ENCODE measurements at places on chromosomes 2 and 18.

- DNase-seq: no peak
These were observed 302.1 kb downstream of the HRH4 start for GRCh38 chr18:24762511-24762910.

DNA sequence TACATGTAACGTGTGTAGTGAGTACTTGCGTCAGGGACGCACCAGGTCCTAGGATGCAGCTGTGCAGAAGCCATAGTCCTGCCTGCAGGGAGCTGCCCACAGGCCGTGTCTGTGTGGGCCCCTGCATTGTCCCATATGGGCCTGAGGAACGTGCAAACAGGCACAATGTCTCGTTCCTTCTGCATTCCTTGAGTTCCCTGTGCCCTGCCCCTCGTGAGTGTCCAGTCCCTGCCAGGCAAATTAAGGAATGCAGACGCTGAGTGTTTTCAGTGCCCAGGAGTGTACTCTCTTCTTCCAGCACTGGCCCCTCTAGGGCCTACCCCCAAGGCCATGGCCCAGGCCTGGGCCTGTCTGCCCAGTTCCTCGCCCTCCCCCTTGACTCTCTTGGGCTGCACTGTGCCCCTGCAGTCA is 61.8 kb downstream of the FAM168B start:
- DNase-seq: no peak

- no peak for DNase-seq
These were observed 446.2 kb downstream of the PIK3C3 start for GRCh38 chr18:42401131-42401673.

DNA sequence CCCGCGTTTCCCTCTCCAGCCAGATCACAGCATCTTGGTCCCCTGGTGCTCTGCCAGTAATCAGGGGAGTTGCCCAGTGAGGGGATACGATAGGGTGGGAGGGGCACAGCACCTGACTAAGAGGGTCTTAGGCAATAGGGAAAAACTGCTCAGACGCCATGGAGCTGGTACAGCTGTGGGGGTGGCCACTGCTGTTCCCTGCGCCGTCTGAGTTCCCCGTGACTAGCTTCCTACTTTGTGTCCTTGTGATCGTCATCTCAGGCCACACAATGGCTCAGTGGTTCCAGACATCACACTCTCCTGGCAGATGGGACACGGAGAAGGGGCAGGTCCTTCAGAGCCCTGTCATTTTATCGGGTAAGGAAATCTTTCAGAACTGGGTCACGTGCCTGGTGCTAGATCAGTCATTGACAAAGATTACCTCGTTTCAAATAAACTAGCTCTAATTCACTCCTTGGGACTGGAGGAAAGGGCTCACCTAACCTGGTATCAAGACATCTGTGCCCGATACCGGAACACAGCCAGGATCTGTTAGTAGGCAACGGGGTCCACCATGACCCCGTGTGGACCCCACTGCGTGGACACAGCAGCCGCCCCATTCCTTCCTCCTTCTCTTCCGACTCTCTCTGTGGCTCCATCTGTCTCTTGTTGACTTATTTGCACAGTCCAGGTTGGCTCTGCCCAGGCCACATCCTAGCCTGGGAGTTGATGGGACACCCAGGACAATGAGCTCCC is 101.6 kb downstream of the PTGR3 start:
- DNase-seq: no peak

DNA sequence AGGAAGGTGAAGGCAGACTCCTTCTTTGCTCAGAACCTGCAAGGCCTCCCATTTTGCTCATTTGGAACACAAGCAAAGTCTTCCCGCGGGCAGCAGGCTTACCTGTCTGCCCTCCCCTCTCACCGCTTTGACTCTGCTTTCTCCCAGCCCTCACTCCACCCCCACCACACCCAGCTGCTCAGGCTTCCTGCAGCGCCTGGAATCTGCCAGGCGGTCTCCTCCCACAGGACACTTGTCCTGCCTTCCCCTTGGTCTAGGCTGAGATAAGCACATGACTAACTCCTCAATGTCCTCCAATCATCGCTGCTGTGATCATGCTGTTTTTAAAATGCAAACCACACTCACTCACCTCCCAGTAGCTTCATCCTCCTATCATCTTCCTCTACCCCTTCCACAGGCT is 430.0 kb downstream of the ZNF516 start:
- no peak for DNase-seq

DNA sequence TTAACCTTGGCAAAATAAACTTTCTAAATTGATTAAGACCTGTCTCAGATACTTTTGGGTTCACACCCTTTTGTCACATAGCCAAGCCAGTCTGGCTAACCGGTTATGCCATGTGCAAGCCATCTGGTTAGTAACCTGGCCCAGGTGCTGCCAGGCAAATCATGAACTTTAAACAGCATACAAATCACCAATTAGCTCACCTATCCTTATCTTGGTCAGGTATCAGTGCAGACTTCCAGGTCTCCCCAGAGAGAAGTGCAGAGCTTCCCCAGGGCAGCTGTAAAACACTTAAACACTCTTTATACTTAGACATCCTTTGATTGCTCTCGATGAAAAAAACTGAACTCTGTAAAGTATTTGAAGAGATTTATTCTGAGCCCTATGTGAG is 14.9 kb upstream of the MC5R start:
- no peak for DNase-seq

- no peak for DNase-seq
These were observed 49.8 kb downstream of the LDLRAD4 start for GRCh38 chr18:13268158-13269012.

DNA sequence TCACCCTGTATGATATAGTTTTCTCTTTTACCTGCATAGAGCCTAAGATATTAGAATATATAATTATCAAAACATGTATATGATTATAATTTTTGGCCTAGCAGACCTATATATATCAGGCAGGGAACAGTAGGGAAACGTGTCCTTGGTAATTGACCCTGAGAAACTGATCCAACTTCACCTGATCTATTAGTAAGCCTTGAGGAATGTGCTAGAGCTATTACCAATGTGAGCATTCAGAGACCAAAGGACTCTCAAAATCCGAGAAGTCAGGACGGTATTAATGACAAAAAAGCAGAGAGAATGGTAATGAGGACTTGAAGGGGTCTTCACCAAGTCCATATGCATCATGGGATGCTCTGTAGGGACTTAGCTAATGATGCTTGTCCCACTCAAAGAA is 571.9 kb downstream of the CPS1 start:
- DNase-seq: no peak

DNA sequence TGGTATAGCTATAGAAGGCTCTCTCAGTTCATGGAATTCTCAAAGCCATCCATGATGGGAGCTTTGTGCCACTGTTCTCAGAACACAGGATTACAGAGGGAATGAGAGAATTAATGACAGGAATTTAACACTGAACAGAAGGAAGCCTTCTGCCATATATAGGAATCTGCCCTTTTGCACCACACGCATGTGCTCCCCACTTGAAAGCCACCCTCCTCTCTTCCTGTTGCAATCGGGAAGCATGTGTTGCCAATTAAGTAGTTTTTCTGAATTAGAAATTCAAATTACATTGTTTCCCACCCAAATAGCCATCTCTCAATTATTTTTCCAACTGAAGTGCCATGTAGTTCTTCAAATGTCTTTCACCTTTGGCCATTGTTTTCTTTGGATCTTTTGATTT is 71.3 kb downstream of the C1D start:
- no peak for DNase-seq

DNA sequence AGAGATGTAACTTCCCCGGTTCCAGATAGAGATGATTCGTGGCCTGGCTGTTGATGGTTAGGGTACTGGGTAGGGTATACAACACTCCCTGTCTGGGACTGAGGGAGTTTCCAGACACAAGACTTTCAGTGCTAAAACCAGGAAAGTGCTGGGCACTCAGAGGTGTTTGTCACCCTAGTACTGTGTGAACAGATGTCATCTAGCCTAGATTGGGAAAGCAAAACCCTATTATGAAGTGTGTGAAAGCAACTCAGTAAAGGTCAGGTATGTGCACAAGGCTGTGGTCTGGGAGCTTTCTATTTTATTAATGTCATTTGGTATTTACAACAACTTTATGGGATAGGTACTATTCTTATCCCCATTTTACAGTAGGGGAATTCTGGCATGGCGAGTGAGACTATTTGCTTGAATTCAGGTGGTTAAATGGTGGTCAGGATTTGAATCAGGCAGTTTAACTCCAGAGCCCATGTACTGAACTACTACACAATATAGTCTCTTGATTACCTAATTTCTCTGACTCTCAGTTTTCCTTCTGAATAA is 2.6 kb downstream of the BZW1 start:
- no peak for DNase-seq

DNA sequence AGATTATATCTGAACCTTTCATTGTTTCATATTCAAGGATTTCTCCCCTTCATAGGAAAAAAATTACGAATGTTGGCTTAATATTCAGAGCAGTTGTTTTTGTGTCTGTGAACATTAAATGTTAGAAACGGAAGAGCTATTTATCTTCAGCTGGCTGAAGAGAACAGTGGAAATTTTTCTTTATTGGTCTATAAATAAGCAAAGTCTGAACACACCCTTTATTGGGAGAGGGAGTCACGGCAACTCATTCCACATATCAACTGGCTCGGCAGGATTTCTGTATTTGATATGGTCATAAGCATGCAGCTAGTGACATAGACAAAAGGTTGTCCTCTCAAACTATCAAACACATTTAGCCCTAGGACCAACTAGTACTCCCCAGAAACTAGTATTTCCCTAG is 468.4 kb upstream of the HNRNPA3 start:
- DNase-seq: no peak
